Uterus (tissue), 4 donors: ENCODE measurements at places on chromosomes 4 and X.

DNA sequence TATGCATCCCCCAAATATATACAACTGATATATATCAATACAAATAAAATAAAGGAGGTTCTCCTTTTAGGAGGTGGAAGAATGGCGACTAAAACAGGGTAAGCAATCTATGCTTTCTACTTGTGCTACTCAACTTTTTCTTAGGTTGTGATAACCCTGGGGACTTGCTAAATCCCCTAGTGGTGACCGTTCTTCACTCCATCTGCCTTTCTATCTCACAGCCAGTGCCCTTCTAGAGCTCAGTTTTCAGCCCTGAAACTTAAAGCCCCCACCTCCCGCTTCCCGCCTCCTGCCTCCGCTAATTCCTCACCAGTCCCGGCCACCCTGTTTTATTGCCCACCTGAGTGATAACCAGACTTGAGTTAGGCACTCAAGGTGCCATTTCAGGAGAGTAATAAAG, 15.5 kb upstream of the ESX1 start:
- no peak for DNase-seq

GRCh38 chr4:166104623-166105022, 231.6 kb downstream of the TLL1 start:
- no peak for DNase-seq

DNA sequence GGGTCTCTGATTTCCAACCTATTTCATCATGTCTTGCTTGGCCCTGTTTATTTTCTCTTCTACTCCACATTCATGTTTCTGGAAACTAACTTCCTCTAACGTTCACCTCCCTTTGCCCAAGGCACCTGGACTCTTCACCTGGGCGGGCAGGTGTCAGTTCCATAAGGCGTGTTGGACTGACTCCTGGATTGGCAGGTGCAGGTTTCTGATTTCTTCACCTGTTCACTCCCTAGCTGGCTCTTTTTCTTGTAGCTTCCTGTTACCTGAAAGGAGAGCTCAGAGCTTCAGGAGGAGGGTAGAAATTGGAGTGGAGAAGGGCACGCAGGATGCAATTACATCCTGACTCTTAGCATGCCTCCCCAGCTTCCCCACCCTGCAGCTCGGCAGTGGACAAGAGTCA, 350.8 kb upstream of the KLF3 start:
- DNase-seq, result no peak

DNA sequence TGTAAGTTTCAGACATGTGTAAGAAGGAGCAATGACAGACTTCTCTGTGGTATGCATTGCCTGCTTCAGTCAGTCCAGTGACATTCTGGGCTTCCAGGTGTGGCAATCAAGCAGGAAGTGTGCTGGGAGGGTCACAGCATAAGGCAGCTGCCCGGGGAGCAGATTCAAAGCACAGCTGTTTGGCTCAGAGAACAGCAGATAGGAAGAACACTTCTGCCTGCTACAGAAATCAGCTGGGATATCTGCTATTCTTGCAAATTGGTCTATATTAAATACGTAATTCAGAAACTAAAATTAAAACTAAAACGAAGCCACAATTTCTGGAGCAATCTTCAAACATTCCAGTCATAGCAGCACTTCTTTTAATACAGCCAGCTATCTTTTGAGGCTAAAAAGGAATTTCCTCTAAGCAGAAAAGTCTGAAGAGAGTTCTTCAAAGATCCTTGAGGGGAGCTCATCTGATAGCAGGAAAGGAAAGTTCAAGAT, 47.5 kb upstream of the GALNT7 start:
- no peak for DNase-seq

- DNase-seq, result no peak
Observed at GRCh38 chr4:39227906-39228305, 45.6 kb downstream of the WDR19 start.

DNA sequence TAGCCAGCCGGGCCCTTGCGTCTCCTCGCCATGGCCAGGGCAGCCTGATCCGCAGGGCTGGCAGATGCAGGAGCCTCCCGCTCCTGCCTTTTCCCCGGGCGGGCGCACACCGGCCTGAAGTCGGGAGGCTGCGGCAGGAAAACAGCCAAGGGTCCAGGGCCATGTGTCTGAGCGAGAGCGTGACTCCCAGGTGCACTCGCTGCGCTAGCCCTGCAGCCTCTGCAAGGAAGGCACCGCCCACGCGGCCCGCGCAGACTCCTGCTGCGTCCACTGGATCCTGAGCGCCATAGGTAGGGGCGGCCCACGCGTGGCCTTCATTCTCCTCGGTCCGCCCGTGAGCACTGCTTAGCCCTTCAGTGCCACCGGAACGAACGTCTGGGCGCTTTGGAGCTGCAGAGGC, 379.9 kb downstream of the TRAM1L1 start:
- DNase-seq, result no peak

- DNase-seq, result peak; percentile 27
Observed at GRCh38 chrX:155334486-155335336, at the start of gene CLIC2. Gene CLIC2 (minus strand): TSS chrX:155334614. CDS start chrX:155334427, 187 bp downstream.

GRCh38 chrX:54178100-54178940, 4.7 kb downstream of the FAM120C start:
- no peak for DNase-seq

GRCh38 chr4:3673716-3674478, 92.3 kb upstream of the ADRA2C start:
- DNase-seq, result no peak

DNA sequence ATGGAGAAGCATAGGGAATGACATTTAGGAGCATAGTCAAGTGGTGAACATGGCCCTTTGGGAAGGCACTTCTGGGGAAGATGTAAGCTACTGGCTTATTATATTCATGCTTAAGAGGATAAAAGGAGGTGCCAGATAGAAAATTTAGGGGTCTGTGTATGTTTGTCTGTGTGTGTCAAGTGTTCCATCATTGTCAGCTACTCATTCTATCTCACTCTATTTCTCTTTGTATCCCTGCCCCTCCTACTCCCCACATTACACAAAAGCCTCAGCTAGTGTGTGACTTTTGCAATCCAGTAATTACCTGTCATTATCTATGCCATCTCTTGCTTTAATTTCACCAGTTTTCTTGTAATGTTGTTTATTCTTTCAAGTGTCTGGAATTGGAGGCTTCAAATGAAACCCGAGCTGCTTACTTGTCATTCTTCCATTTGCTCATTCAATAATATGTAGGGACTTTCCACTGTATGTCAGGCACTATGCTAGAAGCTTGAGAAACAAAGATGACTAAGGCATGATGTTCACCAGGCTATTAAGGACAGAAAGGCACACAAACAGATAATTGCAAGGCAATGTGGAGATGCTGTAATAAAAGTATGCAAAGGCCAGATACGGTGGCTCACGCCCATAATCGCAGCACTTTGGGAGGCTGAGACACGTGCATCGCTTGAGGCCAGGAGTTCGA, 229.8 kb upstream of the TEX13C start:
- no peak for DNase-seq

- no peak for DNase-seq
Observed at GRCh38 chr4:83009529-83009928, 1.1 kb downstream of the LIN54 start.

GRCh38 chr4:123777373-123777772, 380.8 kb downstream of the SPRY1 start:
- no peak for DNase-seq

DNA sequence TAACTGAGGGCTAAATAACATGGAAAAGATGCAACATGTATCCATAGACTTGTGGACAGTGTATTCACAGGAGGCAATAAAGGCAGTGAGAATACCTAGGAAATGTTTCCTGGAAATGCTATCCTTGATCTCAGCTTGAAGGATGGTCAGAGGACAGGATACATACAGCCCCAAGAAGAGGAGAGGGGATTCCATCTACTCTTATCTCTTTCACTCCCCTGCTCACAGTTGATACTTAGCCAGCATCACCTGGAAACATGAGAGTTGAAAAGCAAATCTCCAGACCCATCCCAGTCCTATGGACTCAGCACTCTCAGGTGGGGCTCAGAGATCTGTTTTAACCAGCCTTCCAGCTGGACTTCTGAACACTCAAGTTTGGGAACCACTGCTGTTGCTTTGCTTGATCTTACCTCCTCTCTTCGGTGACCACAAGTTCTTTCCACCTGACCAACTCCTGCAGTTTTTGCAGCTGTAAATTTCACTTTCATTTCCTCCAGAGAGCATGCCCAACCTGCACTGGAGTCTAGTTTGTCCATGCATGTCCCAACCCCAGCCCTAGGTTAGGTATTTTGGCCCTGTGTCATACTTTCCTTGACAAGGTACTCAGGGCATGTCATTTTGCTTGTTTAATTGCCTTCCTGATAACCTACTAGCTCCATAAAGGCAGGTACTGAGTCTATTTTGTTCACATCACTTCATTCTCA, 10.4 kb downstream of the RELL1 start:
- no peak for DNase-seq

DNA sequence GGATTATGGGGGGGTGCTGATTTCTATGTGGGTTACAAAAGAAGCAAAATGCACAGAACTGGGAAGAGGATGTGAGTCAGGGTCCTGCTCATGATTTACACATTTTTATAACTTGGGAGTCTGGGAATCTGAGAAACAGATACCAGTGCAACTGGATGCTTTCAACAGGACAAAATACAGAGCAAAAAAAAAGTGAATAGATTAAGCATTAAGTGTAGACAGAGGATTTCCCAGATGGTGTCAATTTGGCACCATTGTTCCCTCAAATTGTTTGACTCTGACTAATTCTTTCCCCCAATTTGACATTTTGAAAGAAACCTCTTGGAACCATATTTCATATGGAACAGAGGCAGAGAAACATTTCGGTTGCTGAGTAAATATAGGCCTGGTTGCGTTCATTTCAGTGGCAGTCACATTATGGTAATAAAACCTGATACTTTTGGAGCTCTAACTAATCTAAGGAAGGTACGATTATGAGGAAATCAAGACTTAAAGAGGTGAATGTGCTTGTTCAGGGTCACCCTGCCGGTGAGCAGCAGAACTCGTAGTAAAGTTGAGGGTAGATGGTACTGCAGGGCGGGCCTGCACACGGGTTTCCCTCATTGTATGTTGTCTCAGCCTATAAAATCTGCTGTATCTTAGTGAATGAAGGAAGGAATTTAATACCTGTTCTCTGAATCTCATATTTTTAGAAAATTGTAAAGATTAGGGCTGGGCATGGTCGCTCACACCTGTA, 18.7 kb upstream of the CDKL5 start:
- no peak for DNase-seq

DNA sequence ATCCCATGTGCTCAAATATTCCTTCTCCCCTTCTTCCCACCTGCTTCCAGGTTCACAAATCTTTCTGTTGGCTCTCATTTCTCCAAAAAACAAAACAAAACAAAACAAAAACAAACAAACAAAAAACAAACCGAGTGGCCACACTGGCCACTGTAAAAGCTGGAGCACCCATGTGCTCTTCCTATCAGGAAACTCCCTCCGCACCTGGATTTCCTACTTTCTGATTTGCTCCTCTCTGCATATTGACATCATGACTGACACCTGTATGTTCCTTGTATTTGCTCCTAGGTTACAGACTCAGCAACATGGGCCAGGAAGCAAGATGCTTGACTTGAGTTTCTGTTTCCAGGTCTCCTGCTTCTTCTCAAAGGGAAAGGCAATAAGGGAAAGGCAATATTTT, 258.8 kb downstream of the GPC3 start:
- DNase-seq, result no peak

DNA sequence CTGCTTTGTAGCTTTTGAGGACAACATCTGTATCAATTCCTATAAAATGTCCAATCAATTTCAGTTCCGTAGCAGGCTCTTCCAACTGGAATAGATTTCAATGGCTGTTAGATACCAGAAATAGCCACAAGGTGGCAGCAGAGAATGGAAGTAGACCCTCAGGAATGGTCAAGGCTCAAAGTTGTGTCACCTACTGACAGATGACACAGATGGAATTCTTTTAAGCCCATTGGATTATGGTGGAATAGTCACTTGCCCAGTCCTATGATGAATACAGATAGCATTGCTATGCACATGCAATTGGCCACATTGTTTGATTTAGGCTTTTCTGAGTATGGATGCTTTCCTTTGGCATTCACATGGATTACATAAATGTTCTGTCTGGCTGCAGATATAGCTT, 130.4 kb upstream of the RADX start:
- no peak for DNase-seq

GRCh38 chr4:29319663-29320340, 1400.4 kb upstream of the PCDH7 start:
- no peak for DNase-seq

GRCh38 chrX:155235891-155236290, 19.6 kb downstream of the VBP1 start:
- DNase-seq, result no peak

DNA sequence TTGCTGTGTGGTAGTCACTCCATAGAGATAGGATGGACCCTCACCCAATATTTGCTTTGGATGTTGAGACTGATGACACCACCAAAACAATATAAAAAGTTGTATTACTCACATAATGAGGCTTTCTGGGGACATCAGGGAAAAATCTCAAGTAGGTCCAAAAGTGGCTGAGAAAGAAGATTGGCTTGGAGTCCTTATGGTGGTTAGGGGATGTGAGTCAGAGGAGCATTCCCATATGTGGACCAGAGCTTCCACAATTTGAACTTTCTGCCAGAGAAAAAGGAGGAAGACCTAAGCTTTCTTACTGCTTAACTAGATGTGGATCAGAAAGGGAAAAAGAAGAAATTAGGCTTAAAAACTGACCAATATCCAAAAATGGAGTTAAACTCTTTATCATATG, 460.5 kb downstream of the SH3BGRL start:
- DNase-seq, result no peak

DNA sequence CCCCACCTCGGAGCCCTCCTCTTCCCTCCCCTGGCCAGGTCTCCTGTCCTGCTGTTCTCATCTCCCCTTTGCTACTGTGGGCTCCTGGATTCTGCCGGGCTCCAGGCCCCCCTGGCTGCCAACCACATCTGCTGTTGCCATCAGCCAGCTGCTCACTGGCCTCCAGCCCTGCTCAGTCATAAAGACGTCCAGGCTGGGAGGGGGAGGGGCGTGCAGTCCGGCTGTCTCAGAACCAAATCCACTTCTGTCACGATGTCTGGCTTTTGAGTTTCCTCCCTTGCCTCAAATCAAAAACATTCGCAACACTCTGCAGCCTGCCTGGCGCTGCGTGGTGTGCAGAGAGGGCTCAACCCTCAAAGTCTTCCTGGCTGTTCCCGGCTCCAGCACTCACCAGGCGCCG, 7.1 kb downstream of the RASL11B start:
- peak; percentile 73 for DNase-seq

- DNase-seq, result no peak
Observed at GRCh38 chr4:37665333-37666320, 20.5 kb downstream of the RELL1 start.
